ENCODE measurements at places on chromosomes 13 and 19. TPM values are rescaled to one million over a fixed set of nuclear protein-coding genes. Genes with fewer than 3 reads are reported as not detected.
A peak's percentile ranks its signal among the peaks of the same experiment; 100 is the strongest.

GRCh38 chr19:32172566-32173160, 172.7 kb upstream of the ZNF507 start:
- no peaks in the 10 kb centered on the region for H3K36me3 ChIP-seq
- no peak overlapping the region for H3K4me3 ChIP-seq
- peak overlapping the region; percentile 90 for H3K27ac ChIP-seq

DNA sequence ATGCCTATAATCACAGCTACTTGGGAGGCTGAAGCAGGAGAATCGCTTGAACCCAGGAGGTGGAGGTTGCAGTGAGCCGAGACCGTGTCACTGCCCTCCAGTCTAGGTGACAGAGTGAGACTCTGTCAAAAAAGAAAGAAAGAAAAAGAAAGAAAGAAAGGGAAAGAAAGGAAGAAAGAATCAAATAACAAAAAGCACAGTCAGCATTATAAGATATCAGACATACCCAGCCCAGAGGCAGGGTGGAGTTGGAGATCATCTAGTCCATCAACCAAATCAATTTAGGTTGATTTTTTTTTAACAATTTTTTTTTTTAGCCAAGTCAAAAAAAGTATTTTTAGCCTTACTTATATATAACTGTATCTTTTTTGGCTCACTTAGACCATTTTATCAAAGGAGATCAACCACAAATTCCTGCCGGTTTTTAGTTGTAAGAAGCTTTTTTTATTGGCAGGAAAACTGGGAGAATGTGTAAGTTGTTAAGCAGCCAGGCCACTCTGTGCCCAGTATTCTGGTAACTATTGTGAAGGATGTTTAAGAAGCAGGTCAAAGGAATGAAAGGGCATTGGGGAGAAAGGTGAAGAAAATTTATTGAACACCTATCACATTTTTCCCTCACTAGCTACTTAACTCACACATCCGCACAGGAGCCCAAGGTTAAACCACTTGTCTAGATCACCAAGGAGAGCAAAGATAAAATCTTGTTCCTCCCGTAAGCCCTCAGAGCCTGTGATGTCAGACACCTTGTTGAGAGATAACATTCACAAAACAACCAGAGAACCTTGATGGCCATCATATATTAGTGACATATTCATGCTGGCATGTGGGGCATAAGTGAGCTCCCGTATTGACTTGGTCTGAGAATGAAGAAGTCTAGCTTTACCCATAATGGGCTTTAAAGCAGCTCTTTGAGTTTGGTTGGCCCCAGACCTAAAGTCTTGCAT, 91.8 kb downstream of the COL4A2 start:
- peaks cover 4% of the 10 kb centered on the region for H3K4me1 ChIP-seq
- H3K27me3 ChIP-seq, result no peaks in the 10 kb centered on the region
- no peak overlapping the region for H3K4me3 ChIP-seq
- no peak overlapping the region for H3K27ac ChIP-seq
- H3K36me3 ChIP-seq, result no peaks in the 10 kb centered on the region

GRCh38 chr19:3668331-3669081, 31.8 kb downstream of the PIP5K1C start:
- H3K36me3 ChIP-seq, result peaks cover 2% of the 10 kb centered on the region
- peaks cover 2% of the 10 kb centered on the region for H3K4me1 ChIP-seq
- H3K27me3 ChIP-seq, result no peaks in the 10 kb centered on the region
- no peak overlapping the region for H3K27ac ChIP-seq
- DNase-seq, result no peak

GRCh38 chr13:35995136-35995535, 136.0 kb downstream of the DCLK1 start:
- no peak overlapping the region for H3K4me3 ChIP-seq
- peaks cover 2% of the 10 kb centered on the region for H3K4me1 ChIP-seq
- peaks cover 4% of the 10 kb centered on the region for H3K27me3 ChIP-seq

- no peaks in the 10 kb centered on the region for H3K27me3 ChIP-seq
- H3K27ac ChIP-seq, result no peak overlapping the region
- DNase-seq, result no peak
- no peaks in the 10 kb centered on the region for H3K36me3 ChIP-seq
Observed at GRCh38 chr19:18657590-18658365, 20.9 kb downstream of the KLHL26 start.

DNA sequence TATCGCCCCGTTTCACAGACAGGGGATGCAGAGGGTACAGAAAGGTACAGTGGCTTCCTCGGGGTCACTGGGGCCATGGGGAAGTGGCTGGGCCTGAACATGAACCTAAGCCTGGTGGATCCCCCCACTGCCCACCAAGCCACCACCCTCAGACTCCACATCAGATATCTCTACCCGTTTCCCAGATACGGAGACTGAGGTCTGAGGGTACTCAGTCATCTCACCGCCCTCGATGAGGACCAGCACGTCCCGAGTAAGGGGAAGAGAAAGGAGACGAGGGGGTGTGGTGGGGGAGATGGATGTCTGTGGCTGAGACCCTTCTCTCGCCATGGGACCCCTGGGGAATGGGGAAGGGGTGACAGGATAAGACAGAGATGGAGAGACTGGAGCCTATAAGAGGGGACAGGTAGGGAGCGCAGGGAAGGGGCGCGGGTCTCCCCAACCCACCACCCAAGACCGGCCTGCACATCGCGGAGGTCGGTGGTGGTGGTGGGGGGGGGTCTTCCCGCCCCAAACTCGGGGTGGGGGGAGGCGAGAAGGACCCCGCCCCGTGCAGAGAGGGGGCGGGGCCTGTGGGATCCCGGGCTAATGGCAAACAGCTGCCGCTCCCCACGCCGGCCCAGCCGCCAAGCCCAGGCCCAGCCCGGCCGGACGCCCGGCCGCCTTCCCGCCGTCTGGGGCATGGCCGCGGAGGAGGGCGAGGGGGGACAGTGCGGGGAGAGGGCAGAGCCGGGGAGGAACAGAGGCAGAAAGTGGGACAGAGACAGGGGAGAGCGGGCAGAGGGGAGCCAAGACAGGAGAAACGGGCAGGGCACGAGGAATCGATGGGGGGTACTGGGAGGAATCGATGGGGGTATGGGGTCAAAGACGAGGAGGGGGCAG, 698 bp downstream of the KANK2 start:
- H3K27me3 ChIP-seq, result no peaks in the 10 kb centered on the region
- DNase-seq, result no peak
- peak overlapping the region; percentile 76 for H3K4me3 ChIP-seq
- peaks cover 2% of the 10 kb centered on the region for H3K4me1 ChIP-seq
- peak overlapping the region; percentile 41 for H3K27ac ChIP-seq

GRCh38 chr19:46366620-46367292, 19.9 kb downstream of the PPP5C start:
- no peak overlapping the region for H3K4me3 ChIP-seq
- no peaks in the 10 kb centered on the region for H3K27me3 ChIP-seq
- H3K4me1 ChIP-seq, result peaks cover 10% of the 10 kb centered on the region
- H3K36me3 ChIP-seq, result peaks cover 13% of the 10 kb centered on the region
- no peak for DNase-seq

- H3K4me1 ChIP-seq, result no peaks in the 10 kb centered on the region
- peaks cover 9% of the 10 kb centered on the region for H3K27me3 ChIP-seq
Observed at GRCh38 chr13:41492432-41493260, 35.3 kb downstream of the RGCC start.

DNA sequence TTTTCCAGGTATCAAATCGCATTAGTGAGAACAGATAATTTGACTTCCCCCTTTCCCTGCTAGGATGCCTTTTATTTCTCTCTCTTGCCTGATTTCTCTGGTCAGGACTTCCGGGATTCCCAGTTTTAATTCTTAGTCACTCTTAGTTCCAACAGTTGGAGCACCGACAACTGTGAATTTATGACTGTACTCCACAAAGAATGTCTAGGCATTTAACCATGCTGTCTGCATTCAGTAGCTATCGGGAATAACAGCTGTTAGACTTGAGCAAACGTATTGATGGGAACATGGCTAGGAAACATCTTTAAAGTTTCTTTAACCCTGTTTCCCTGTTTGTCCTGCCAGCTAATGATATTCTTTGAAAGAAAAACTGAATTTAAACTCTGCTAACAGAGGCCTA, 14.1 kb upstream of the SPACA7 start:
- H3K27me3 ChIP-seq, result peaks cover 26% of the 10 kb centered on the region
- no peaks in the 10 kb centered on the region for H3K36me3 ChIP-seq
- no peak for DNase-seq
- no peaks in the 10 kb centered on the region for H3K4me1 ChIP-seq
- no peak overlapping the region for H3K27ac ChIP-seq

DNA sequence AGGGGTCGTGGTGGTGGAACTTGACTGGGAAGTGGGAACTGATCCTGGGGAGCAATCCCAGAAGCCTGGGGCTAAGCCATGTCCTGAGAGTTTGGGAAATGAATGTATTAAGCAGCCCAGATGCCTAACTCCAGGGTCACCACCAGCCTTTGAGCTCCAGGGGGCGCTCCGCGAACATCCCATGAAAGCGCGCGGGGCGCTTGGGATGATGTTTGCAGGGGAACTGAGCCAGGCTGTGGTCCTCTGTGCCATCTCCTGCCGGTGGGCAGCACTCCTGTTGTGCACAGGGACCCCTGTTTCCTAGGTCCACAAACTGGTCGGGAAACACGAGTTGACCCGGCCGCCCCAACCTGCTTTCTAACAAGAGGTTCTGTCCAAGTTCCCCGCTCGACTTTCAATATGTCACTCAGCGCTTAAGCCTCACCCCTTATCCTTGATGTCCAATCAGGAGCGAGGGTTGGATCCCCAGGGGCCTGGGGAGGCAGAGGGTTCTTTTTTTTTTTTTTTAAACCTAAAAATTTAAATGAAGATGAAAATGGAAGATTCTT, 14.4 kb downstream of the LEUTX start:
- no peak overlapping the region for H3K27ac ChIP-seq
- H3K4me1 ChIP-seq, result no peaks in the 10 kb centered on the region
- peak; percentile 67 for DNase-seq
- no peaks in the 10 kb centered on the region for H3K36me3 ChIP-seq

GRCh38 chr13:50410921-50411746, 395.9 kb downstream of the KCNRG start:
- H3K4me3 ChIP-seq, result no peak overlapping the region
- H3K27me3 ChIP-seq, result no peaks in the 10 kb centered on the region
- H3K4me1 ChIP-seq, result peaks cover 42% of the 10 kb centered on the region
- DNase-seq, result no peak
- peak overlapping the region; percentile 32 for H3K27ac ChIP-seq
- peaks cover 6% of the 10 kb centered on the region for H3K36me3 ChIP-seq

- peak; percentile 53 for DNase-seq
- peak overlapping the region; percentile 96 for H3K27ac ChIP-seq
- peaks cover 5% of the 10 kb centered on the region for H3K27me3 ChIP-seq
- no peaks in the 10 kb centered on the region for H3K36me3 ChIP-seq
- no peak overlapping the region for H3K4me3 ChIP-seq
- peaks cover 19% of the 10 kb centered on the region for H3K4me1 ChIP-seq
Observed at GRCh38 chr19:2546128-2547032, 70.5 kb downstream of the GADD45B start.

Gene TSKS
- not detected for total RNA-seq

Gene WASF3
- total RNA-seq, result 177 TPM

Gene SIGLEC9
- not detected for total RNA-seq

Gene FPR3
- not detected for total RNA-seq

Gene SLC7A9
- total RNA-seq, result 5.4 TPM

All from progenitor cell of endocrine pancreas (in vitro differentiated cells).